ENCODE measurements at places on chromosomes 5 and 9.
A peak's percentile ranks its signal among the peaks of the same experiment; 100 is the strongest.

DNA sequence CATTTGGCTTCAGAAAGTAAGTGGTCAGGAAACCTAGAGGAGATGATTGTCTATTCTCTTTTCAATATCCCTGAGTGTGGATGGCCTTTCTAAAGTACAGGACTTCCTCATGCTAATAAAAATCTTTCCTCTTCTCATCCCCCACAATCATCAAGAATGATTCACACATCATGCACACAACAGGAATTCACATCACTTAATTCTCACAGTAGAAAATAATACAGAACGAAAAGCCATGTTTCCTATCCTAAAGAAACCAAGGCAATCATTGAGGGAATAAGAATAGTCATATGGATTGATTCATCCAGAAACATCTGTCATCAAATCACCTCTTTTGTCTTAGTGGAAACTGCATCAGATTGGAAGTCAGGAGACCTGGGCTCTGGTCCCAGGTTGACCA lies 203.1 kb upstream of the PIK3R1 start:
- no peak for DNase-seq

DNA sequence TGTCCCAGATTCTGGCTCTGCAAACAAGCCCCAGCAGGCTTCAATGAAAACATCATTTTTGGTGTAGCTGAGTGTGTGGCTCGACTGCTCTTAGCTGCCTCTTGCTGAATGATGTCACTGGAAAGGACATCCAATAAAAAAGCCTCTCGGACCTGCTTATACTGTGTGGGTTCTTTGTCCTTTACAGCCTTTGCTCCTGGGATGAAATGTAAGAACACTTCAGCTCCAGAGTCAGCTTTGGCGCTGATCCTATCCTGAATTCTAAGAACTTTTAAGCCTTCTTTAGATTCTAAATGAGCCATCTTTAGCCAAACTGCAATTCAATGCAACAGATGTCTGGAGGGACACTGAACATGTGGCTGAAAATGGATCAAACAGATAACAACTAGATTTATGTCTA lies 404.6 kb upstream of the C9orf72 start:
- no peak for DNase-seq

- no peak for DNase-seq
These were observed 35.8 kb downstream of the C5orf15 start for GRCh38 chr5:133932441-133933168.

DNA sequence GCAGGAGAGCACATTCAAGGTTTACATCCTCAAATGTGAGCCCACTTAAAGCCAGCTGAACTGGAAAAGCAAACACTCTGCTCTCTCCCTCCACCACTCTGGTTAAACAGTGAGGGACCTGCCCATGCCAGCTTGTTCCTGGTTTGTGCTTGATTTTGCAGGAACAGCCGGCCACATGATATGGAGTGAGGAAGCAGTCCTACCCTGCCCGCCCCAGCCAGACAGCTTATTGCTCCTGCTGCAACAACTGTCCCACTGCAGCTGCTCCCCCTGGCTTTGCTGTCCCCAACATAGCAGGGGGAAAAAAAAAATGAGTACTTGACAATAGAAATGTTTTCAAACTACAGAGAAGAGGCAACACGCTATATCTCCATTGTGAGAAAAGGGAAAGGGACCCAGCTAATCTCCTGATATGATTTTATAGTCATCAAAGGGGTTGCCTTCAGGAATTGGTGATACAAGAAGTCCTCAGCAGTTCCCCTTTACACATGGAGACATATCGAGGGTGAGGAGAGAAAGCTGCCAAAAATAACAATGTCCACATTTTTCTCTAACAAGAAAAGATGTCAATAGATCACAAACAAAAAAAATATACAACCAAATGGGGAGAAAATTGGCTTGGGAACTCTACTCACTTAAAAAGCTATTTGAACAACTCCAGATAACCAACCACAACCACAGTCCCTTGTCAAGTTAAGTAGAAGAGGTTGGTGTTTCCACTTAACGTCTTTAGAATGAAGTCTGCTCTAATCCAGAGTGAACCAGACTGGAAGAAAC lies 4.6 kb downstream of the MYO10 start:
- no peak for DNase-seq

DNA sequence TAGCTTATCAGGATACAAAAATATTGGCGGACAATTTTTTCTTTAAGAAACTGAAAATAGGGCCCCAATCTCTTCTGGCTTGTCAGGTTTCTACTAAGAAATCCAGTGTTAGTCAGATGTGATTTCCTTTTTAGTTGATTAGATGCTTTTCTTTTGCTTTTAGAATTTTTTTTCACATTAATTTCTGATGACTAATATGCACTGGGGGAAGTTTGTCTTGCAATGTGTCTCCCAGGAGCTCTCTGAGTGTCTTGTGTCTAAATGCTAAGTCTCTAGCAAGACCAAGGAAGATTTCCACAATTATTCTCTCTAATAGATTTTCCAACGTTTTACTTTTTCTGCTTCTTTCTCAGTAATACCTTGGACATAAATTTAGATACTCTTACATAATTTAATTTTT lies 559.8 kb upstream of the TYRP1 start:
- no peak for DNase-seq

GRCh38 chr5:74054641-74055421 lies 428.8 kb downstream of the ARHGEF28 start:
- DNase-seq: no peak

DNA sequence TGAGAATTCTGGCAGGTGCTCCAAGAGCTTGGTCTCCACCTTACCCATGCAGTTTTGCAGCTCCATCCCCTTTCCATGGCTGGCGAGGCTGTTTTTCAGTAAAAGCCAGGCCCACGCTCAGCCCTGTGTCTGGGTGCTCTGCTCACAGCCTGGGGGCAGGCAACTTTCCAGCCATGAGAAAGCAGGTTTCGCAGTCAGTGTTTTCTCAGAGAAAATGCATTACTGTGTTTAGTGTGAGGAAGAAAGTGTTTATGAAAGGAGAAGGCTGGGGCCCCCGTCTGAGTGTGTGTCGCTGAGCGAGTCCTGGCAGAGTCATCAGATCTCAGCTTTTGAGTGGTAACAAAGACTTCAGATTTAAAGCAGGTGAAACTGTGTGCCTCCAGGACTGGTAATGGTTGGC lies 248.1 kb downstream of the IRX1 start:
- DNase-seq: no peak

DNA sequence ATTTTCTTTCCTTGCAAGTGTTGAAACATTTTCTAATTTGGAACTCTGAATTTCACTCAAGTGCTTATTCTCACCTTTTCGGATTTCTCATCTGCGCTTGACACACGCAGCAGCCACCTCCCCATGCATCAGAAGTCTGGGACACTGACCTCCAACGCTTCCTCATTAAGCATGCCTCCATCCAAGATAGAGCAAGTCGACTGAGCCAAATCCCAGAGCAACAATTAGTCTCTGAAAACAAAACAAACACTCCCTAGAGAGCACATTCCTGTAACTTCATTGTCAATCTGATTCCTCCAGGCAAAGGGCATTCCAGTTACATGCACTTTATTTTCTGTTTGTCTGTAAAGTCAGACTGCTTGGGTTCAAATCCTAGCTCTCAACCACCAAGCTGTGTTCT lies 5.7 kb downstream of the CD180 start:
- no peak for DNase-seq

- DNase-seq: peak; percentile 86
These were observed 12.6 kb upstream of the FYB1 start for GRCh38 chr5:39231705-39232525.

- DNase-seq: no peak
These were observed 162.9 kb upstream of the ELL2 start for GRCh38 chr5:96124589-96124988.

- no peak for DNase-seq
These were observed 3.8 kb downstream of the ROR2 start for GRCh38 chr9:91946196-91946595.

GRCh38 chr5:56440871-56441740 lies 208.0 kb upstream of the ANKRD55 start:
- DNase-seq: peak; percentile 9

DNA sequence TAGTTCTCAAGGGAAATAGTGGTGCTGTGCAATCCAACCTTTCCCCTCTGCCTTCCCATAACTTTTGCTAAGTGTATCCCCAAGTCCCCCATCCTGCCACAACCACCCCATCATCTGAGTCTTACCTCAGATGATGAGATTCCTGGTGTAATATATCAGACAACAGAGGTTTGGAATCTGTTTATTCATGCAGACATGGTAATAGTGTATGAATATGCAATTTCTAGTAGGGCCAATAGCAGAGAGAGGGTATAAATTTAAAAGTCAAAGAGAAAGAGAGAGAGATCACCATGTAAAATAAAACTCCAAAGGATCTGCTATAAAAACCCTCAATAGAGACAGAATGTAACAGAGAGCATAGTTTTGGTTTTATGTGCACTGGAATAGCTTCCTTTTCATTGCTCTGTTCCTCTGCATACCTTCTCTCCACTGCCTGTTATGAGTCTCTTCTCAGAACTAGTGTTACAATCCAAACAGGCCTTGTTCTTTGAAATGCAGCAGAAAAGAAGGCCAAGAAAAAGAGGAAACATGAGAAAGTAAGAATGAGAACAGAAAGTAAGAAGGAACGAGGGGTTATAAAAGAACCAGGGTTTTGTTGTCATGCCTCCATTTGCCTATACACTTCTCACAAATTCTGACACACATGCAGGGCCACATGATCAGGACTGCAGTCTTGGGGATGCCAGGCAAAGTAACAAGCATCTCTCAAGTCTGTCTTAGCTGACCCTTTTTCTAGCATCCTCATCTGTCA lies 278.0 kb downstream of the CETN3 start:
- DNase-seq: no peak

DNA sequence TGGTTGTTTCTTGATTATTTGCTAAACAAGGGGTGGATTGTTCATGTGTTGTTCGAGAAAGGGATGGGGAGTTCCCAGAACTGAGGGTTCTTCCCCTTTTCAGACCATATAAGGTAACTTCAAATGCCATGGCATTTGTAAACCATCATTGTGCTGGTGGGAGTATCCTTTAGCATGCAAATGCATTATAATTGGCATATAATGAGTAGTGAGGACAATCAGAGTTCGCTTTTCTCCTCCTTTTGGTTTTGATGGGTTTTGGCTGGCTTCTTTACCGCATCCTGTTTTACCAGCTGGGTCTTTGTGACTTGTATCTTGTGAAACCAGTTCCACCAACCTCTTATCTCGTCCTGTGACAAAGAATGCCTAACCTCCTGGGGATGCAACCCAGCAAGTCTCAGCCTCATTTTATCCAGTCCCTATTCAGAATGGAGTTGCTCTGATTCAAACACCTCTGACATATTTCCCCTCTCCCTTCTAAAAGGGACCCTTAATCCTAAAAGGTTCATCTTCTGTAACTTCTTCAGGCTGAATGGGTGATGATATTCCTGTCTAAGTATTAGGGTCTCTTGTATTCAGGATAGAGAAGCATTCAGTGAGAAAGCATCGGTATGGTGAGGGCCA lies 8.7 kb upstream of the FBN2 start:
- no peak for DNase-seq

DNA sequence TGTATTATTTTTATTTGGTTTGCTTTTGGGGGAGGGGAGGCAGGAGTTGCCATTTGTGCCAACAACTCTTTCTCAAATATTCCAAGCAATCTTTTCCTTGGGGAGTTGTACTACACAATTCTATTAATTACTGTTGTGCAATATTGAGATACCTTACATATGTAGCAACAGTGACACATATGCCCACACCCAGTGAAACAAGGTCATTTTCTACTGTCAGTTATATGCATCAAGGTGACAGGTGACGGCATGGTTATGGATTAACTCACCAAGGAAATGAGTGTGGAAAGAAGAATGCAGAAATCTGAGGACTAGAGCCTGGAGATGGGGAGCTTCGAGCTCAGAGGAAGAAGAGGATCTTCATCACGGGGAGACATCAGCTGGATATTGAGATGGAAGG lies 17.9 kb upstream of the MSMP start:
- no peak for DNase-seq

Data from retinal pigment epithelial cell (primary cell).